ENCODE measurements at places on chromosomes 3 and 15.

DNA sequence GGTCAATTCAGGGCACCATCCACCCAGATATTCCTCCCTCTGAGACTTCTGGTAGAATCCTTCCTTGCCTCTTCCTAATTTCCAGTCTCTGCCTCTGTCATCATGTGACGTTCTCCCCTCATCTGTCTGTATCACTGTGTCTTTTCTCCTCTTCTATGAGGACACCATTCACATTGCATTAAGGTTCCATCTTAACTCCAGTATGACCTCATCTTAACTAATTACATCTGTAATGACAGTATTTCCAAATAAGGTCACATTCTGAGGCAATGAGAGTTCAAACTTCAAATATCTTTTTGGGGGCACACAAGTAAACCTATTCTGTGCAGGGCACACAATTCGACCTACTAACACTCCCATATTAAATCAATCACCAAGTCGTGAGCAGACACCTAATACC is 169.7 kb downstream of the FHIT start:
- DNase-seq, result no peak

- DNase-seq, result no peak
Observed at GRCh38 chr3:166283840-166284239, 446.6 kb upstream of the BCHE start.

DNA sequence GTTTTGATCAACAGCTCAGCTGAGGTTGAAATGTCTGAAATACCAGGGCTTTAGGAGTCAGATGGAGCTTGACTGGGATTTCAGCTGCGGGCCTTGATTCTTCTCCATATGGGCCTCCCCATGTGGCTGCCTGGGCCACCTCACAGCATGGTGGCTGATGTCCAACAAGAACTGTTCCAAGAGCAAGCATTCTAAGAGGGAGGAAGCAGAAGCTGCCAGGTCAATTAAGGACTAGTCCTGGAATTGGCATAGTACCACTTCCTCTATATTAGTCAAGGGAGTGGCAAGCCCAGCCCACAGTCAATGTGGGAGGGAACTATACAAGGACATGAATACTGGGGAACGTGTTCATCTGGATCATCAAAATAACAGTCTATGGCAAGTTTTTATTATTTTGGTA is 181.7 kb upstream of the ANKRD28 start:
- DNase-seq, result no peak

DNA sequence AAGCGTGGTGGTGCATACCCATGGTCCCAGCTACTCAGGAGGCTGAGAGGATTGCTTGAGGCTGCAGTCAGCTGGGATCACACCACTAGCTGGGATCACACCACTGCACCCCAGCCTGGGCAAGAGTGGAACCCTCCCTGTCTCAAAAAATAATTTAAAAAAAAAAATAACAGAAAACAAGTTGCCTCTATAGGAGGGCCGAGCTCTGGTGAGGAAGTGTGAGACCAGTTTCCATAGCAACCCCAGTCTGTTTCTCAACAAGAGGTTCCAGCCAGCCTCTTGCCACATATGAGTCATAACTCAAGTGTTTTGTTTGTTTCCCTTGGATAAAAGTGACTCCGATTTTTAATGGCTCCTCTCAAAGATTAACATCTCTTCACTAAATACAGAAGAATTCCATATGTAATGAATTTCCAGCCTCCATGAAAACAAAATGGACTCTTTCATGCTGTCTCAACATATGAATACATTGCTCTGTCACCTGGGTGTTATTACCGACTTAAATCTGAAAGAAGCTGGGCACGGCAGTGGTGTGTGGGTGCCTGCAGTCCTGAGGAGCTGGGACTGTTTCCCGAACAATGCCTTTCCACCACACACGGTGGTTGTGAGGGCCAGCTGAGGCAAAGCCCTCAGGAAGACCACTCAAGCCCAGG is 19.7 kb downstream of the TMEM43 start:
- DNase-seq, result peak; percentile 91

DNA sequence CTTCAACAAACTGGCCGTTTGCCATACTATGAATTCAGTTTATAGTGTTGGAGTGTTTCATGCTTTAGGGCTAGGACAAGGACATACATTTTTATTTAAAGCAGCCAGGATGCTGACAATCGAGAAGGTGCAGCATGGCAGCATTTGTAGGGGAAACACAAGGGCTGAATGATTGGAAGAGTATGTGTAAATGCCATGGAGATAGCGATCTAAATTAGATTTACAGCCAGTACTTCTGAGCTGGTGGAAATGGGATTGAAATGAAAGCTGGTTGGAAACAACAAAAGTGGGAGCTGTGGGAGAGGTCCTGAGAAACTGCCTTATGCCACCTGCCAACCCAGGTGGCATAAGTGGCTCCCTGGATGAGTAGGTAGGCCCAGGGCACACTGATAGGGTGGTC is 209.9 kb upstream of the MRPL3 start:
- no peak for DNase-seq

DNA sequence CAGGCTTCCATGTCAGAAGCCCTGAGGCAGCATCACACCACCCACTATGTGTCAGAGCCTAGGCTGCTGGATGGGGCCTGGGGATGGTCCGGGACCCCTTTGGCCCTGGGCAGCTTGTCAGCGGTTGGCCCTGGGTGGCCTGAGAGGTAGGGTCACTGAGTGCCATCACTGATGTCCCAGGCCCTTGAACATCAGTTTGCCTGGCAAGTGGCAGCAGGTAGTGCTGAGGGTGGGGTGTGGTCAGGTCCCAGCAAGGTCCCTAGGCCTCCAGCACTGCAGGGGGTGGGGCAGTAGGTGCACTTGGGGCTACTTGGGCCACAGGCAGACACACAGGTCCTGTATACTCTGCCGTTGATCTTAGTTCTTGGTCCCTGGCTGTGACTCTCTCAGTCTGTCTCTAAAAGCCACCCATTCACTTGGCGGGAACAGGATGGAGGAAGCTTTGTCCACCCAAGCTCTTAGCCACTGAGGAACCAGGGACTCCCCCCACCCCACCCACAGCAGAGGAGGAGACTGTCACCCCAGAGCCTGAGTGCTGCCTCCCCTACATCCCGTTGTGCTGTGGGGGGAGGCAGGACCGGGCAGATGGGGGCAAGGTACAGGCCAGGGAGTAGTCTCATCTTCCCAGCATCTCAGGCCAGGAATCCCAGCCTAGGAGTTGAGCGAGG is 5.8 kb downstream of the GNAI2 start:
- DNase-seq, result no peak

DNA sequence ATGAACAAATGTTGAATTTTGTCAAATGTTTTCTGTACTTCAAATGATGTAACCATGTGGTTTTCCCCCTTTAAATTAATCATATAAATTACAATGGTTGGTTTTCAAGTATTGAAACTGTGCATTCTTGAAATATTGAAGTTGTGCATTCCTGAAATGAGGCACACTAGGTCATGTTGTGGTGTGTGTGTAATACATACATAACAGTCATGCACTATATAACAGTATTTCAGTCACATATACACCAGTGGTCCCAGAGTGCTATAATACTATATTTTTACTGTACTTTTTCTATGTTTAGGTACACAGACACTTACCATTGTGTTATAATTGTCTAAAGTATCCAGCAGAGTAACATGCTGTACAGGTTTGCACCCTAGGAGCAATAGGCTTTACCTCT is 11.0 kb upstream of the IQCF5 start:
- DNase-seq, result peak; percentile 6

DNA sequence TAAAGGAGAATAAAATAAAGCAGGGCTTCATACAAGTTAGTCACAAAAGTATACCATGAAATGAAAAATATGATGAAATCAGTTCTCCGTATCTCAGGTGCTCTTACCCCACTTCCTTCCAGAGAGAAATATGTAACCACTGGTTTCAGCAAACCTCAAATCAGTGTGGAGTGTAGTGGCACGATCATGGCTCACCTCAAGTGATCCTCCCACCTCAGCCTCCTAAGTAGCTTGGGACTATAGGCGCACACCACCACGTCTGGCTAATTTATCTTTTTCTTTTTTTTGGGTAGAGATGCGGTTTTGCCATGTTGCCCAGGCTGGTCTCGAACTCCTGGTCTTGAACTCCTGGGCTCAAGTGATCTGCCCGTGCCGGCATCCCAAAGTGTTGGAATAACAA is 24.2 kb downstream of the DENND4A start:
- DNase-seq, result peak; percentile 57

DNA sequence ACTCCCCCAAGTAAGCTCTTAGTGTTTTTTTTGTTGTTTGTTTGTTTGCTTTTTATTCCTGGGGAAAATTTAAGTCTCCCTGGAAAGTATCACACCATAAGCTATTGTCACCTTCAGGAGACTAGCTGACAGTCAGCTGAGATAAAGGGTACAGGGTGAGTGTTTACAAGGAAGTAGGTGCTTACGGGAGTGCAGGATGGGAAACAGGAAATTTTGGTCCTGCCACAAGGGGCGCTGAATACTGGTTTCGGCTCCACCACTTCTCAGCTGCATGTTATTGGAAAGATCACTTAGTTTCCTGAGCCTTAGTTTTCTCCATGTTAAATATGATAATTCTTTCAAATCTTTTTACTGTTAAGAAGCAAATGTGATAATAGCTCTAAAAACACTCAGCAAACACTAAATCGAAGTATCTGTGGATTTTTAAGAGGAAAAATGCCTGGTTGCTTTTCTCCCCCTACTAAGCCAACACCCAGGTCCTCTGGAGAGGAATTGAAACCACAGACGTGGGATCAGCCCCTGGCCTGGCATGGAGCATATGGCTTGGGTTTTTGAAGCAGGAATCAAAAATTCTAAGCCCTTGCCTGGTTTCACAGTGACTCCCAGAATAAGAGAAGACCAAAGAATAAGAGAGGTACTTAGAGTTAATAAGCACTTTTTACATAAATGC is 90.7 kb downstream of the SCN11A start:
- DNase-seq, result peak; percentile 11

DNA sequence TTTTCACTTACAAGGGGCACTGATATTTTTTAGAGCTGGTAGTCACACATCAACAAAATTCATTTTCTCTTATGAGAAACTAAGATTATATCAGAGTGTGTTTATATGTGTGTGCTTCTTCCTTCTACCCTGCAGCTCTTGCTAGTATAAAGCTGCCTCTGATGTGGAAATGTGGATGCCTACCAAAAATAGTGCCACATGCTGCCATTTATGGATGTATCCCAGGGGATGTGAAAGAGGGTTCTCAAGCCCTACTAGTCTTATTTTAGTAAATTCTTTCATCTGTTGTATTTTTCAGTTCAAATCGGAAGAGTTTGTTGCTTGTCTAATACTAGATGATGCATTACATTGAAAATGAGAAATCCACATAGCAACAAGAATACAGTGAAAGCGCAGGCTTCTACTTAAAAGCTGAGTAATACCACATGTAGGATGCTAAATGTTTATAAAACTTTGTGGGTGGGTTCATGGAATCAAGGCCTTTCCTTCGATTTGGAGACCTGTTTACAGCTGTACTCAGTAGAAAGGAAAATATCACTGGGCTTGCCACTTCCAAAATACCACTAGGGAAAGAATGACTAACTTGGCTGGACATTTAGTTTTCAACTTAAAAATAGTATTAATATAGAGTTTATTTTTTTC is 399.2 kb downstream of the EPHA3 start:
- no peak for DNase-seq

- no peak for DNase-seq
Observed at GRCh38 chr15:33636234-33636633, 325.5 kb downstream of the RYR3 start.

DNA sequence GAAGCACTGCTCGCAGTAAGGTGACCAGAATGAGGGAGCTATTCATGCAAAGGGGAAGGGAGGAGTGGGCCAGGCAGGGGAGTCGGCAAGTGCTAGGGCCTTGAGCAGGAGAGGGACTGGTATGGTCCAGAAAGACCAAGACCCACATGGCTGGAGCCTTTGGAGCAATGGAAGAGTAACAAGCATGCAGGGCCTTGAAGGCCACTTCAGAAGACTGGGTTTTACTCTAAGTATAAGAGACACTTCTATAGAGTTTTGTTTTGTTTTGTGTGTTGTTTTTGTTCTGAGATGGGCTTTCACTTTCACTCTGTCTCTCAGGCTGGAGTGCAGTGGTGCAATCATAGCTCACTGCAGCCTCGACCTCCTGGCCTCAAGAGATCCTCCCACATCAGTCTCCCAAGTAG is 42.0 kb downstream of the BFSP2 start:
- DNase-seq, result peak; percentile 56

- DNase-seq, result no peak
Observed at GRCh38 chr15:74422652-74423430, 10.9 kb downstream of the SEMA7A start.

DNA sequence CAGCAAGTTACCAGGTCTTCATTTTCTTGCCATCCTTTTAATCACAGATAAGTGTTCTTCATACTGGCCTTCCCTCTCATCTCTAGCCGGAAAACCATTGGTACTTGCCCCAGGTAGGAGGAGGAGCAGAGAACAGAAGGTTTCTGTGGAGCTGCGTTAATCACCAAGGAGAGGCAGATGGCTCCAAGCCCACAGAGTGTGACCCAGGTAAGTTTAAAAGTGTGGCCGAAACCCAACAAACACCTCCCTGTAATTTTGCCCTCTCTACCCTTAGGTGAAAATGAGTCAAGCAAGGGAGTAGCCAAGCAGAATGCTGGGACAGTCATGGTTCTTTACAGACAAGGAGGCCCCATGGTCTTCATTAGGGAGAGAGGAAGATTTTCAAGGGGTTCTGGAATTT is 37.3 kb downstream of the NFKBIZ start:
- no peak for DNase-seq

- no peak for DNase-seq
Observed at GRCh38 chr15:100693451-100693850, 91.1 kb downstream of the ASB7 start.

DNA sequence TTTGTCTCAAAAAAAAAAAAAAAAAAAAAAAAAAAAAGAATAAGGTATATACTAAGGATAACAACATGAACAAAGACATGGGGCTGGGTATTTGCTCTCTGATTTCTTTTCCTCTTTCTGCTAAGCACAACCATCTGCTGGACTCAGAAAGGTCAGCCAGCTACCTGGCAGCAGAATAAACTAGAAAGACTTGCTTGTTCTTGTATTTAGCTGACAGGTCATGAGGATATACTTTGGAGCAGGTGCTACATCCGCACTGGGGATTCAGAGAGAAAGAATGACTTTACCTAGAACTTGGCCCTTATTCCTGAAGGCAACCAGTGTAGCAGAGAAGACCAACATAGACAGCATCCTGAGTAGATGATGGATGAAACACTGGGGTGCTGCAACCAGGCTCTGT is 550.5 kb downstream of the NTRK3 start:
- DNase-seq, result no peak

GRCh38 chr3:188890572-188891270 is 281.1 kb upstream of the TPRG1 start:
- no peak for DNase-seq

- no peak for DNase-seq
Observed at GRCh38 chr3:73915886-73916285, 291.1 kb upstream of the PDZRN3 start.

Measured in activated CD4-positive, alpha-beta T cell treated with anti-CD3 and anti-CD28 coated beads, Interleukin-2, Interleukin-4, amounts not matched to agents 100 ng/mL and 50 ng/mL, durations not matched to agents 16 hours and 8 hours (primary cell).